ENCODE measurements at places on chromosomes 1 and 21.

DNA sequence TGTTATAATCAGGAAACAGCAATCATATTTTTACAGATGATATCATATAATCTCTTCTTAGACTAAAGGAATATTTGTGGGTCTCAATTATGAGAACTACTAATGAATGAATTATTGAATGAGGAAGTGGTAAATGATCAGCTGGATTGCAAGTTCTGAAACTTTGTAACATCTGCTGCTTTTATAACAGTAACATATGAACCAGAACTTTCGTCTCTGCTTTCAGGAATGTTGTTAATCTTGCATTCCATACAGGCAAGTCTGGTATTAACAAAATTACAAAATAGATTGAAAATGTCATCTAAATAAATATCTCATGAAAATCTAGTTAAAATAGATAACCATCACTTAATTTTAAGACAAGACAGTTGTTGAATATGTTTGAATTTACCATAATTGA lies 110.5 kb upstream of the COL11A1 start:
- DNase-seq, result no peak

DNA sequence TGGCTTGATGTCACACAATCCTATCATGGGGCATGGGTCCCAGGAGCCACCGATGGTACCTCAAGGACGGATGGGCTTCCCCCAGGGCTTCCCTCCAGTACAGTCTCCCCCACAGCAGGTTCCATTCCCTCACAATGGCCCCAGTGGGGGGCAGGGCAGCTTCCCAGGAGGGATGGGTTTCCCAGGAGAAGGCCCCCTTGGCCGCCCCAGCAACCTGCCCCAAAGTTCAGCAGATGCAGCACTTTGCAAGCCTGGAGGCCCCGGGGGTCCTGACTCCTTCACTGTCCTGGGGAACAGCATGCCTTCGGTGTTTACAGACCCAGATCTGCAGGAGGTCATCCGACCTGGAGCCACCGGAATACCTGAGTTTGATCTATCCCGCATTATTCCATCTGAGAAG lies 46.3 kb downstream of the ACP6 start:
- DNase-seq, result no peak

- DNase-seq, result peak; percentile 76
These were observed 20.2 kb downstream of the SLC27A3 start for GRCh38 chr1:153795330-153795837.

DNA sequence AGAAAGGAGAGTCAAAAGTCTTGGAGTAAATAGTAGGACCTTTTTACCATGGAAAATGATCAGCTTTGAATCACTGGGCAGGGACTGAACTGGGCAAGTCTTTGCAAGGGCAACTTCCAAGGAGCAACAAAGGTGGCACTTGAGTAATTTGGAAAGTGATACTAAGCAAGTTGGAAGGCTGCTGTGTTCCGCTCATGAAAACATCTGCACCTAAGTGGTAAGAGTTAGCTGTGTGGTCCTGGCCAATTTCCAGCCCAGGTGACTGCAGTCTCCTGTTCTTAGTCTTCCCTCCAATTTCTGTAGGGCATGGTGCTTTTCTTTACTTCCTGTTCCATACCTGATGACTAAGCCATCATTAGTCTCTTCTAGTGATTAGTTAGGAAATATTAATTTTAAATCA lies 35.5 kb upstream of the PRDM2 start:
- no peak for DNase-seq

DNA sequence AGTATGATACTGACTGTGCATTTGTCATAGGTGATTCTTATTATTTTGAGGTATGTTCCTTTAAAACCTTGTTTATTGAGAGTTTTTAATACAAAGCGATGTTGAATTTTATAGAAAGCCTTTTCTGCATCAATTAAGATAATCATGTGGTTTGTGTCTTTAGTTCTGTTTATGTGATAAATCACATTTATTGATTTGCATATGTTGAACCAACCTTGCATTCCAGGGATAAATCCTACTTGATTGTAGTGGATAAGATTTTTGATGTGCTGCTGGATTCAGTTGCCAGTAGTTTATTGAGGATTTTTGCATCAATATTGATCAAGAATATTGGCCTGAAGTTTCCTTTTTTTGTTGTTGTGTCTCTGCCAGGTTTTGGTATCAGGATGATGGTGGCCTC lies 158.0 kb downstream of the CENPF start:
- no peak for DNase-seq

- no peak for DNase-seq
These were observed 45.4 kb upstream of the IGSF21 start for GRCh38 chr1:18062185-18062584.

DNA sequence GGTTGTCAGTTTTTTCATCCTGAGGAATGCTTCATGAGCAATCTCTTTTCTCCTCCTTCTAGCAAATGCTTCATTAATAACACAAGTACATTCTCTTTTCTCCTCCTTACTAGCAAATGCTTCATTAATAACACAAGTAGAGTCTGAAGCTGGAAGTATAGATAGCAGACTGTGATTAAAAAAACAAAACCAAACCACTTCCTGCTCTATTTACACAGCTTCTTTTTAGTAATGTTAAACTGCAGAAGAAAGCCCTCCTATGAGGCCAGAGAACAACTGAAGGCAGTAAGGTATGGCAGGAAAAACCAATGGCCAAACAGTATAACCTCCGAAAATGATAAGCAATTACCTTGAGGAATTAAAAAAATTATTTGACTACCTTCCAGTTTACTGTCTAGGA lies 90.1 kb downstream of the ZSWIM5 start:
- no peak for DNase-seq

GRCh38 chr1:25099343-25099951 lies 132.9 kb downstream of the SYF2 start:
- peak; percentile 3 for DNase-seq

DNA sequence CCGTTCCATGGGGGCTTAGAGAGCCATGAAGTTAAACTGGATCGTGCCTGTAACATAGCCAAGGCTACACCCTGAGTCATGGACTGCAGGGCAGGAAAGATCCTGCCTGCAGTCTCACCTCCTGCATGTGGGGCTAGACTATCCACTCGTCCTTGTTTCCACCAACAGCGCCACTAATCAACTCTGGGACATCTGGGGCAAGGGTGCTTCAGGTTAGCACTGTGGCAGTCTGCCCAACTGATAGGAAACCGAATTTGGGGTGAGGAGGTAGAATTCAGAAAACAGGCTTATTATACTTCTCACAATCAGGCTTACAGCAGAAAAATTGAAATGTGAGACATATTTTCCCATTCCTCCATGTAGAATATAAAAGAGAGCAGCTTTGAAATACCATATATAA lies 85.2 kb upstream of the ADAM30 start:
- no peak for DNase-seq

DNA sequence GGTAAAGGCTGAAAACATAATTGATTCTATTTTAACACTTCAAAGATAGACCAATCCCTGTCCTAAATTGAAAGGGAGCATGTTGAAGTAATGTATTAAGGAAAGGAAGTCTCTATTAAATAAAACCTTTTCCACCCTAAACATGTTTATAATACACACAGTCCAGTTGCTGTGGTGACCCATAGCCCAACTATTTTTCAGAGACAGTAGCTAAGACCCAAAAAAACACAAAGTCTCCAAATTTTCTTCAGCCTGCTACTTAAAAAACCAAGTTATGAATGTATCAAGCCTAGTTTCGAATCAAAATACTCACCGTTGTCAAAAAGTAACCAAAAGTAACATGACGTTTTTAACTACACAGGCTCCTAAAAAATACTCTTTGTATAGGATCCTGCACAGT lies 1.6 kb downstream of the ELK4 start:
- no peak for DNase-seq

DNA sequence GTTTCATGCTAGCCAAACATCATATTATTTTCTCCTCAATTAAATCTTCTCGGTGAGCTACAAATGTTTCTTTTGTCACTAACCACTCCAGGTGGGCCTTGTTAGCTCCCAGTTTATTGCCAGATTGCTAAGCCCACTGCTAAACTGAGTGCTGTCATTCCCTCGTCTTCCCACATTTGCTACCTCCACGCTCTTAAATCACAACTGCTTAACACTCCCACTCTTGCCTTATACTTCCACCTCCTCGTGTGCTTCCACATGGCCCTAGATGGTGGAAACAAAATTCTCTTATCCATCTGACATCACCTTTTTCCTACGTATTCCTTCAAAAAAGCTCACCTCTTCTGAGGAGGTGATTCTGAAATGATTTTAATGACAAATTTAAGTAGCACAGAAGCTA lies 34.6 kb upstream of the AKT3 start:
- DNase-seq, result no peak

- no peak for DNase-seq
These were observed 14.5 kb downstream of the LY9 start for GRCh38 chr1:160810486-160810885.

DNA sequence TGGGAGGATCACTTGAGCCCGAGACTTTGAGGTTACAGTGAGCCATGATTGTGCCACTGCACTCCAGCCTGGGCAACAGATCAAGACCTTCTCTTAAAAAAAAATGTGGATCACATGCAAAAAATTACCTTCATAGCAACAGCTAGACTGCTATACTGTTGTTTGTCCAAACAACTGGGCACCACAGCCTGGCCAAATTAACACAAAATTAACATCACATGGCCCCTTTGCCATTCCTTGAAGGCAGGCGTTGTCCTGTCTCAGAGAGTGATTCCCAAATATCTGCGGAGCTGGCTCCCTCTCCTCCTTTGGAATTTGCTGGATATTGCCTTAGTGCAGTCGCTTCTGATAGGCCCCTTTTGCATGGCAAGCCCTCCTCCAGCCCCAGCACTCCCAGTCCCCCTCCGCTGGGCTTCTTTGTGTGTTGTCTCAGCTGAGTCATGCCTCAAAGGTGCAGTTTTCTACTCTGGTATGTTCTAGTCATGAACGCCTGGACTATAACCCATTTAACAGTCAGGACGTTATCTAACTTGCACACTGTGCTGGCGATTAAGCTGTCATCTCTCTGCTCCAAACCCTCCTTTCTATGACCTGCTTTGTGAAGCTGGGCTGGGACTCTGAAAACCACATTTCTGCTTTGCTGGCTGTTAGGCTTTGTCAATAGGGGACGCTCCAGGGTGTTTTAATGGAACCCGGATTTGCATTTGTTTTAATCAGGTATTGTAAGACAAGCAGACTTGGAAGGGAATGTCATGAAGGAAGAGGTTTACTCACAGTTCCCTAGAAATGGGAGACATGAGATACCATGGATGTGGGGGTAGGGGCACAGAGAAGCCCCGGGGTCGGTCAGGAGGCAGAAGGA lies 20.1 kb upstream of the HPCAL4 start:
- no peak for DNase-seq

DNA sequence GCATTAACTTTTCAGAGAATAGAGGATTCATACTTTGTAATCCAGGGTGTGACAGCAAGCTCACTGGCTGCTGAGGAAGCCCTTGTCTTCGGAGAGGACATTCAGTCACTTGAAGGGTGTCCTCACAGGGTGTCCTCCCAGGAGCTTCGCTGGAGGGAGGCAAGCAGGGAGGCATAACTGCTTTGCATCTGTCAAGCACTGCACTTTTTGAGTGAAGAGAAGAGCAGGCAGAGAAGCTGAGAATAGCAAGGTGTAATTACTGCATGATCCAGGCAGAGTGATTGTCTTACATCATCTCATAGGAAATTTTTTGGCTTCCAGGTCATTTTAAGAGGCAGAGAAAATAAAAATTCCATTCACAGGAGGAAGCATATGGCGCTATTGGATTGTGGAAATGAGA lies 232.5 kb upstream of the ZP4 start:
- DNase-seq, result no peak

DNA sequence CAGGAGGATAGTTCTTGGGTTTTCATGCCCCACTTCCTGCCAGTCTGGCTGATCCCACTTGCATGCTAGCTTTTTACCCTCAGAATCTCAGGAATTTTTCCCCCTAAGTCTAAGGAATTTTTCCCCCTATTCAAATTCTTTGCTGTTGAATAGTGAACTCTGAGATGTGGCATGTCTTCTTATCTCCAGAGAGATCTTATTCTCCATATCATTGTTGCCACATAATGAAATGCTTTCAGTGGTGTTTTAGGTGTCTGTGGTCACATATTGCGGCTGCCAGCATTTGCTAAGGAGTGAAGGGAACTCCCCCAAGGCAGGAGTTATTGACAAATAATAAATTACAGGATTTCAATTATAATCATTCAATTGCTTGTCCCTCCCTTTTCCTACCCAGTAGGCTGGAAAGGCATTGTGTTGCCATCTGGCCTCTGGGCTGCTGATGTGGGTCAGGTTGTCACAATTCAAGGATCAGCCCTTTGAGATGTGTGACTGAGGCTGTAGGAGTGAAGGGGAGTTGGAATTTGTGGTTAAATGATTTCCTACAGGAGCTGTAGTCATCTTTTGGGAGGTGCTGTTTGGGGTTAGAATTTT lies 3.9 kb upstream of the FLG start:
- DNase-seq, result no peak

DNA sequence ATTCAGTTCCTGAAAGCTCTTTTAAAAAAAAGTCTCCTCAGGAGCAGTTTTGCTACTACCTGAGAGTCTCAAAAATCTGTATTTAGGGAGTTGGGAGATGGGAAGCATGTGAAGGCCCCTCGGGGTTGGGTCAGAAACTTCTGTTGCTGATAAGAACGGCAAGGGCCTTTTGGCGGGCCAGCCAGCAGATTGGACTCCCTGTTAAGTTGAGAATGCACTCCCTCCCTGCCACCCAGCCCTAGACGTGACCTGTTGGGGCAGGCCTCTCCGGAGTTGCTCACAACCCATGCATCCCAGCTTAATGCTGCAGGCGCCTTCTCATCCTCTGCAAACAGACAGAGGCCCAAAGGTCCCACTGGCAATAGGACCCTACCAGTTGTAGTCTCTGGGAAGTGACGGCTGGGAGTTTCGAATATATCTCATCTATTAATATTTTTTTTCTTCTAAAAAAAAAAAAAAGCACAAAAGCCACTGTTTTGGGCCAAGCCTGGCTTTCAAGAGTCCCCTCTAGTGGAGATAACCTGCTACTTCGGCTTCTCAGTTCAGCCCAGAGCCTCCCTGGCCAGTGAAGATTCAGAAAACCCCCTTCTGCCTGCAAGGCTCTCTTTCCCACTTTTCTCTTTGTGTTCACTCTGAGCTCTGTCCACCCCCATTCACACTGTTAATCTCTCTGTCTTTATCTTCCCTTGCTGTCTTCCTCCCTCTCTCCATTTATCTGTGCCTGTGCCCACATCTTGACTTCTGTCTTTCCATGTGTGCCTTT lies 5.3 kb downstream of the PLXNA2 start:
- peak; percentile 78 for DNase-seq

DNA sequence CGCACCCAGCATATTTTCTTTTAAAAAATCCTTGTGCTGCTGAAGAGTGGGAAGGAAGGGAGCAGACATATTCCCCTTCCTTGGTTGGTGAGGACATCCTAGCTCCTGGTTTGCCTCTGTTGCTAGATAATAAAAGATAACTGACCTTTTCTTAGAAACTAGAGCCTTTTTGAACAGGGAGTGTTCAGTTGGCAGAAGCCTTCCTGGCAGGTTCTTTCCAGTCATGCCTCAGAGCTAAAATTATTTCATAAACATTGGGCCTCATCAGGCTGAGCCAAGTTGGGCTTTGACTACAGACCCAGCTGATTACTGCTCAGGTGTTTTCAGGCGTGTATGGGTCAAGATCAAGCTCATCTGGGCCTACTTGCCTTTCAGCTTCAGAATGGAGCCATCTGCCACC lies 22.7 kb upstream of the SH3BGRL3 start:
- no peak for DNase-seq
